ENCODE measurements at places on chromosomes 5 and 9. TPM values are rescaled to one million over a fixed set of nuclear protein-coding genes. Genes with fewer than 3 reads are reported as not detected.

IFNA17 gene
- total RNA-seq, result not detected

NME5 gene
- total RNA-seq, result 1.2 TPM

DNA sequence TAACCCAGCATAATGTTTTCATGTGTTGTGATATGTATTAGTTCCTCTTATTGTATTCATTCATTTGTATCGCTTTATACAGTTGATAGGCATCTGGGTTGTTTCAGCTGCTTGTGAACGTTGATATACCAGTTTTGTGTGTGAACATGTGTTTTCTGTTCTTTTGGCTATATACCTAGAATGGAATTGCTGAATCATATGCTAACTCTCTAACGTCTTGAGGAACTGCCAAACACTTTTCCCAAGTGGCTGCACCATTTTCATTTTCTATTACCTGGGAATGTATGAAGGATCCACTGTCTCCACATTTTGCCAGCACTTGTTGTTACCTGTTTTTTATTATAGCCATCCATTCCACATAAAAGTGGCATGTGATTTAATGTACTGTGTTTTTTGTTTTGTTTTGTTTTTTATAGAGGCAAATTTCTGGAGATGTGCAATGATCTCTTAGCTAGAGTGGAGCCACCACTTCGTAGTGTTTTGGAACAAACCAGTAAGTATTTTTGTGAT, 34.6 kb downstream of the HSPA4 start:
- no peaks in the 10 kb centered on the region for H3K4me1 ChIP-seq
- H3K27me3 ChIP-seq, result no peaks in the 10 kb centered on the region
- no peak overlapping the region for H3K27ac ChIP-seq
- H3K36me3 ChIP-seq, result peaks cover 55% of the 10 kb centered on the region
- H3K4me3 ChIP-seq, result no peak overlapping the region
- no peak for DNase-seq

F2RL2 gene
- total RNA-seq, result 1.1 TPM

WNT8A gene
- 0.05 TPM for total RNA-seq

- no peak for DNase-seq
- no peak overlapping the region for H3K27ac ChIP-seq
- H3K27me3 ChIP-seq, result no peaks in the 10 kb centered on the region
Observed at GRCh38 chr9:130817914-130818313, 17.1 kb upstream of the ABL1 start.

DNA sequence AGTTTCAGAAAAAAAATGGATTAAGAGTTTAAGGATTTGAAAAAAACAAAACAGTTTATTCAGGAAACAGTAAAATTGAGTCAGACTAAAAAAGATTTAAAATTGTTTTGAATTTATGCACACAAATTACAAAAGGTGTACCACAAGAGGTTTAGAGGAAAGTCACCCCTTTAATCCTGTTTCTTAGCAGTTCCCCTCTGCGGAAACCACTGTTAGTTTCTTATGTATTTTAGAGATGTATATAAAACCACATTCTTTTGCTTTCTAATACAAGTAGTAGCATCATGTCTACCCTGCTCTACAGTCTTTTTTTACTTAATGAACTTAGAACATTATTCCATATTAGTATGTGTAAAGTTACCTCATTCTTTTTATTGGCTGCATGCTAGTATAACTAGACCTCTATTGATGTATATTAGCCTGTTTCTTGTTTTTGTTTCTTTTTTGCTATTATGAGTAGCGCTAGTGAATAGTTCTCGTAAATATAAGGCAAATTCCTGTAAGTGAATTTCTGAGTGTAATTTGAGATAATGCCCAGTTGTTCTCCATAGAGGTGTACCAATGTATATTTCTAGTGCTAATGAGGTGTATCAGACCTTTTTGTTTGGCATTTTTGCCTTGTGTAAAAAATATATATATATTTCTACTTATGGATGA, 20.0 kb downstream of the GPBP1 start:
- peaks cover 4% of the 10 kb centered on the region for H3K4me1 ChIP-seq
- H3K36me3 ChIP-seq, result peaks cover 10% of the 10 kb centered on the region
- DNase-seq, result no peak
- H3K27ac ChIP-seq, result no peak overlapping the region
- no peaks in the 10 kb centered on the region for H3K27me3 ChIP-seq

DNA sequence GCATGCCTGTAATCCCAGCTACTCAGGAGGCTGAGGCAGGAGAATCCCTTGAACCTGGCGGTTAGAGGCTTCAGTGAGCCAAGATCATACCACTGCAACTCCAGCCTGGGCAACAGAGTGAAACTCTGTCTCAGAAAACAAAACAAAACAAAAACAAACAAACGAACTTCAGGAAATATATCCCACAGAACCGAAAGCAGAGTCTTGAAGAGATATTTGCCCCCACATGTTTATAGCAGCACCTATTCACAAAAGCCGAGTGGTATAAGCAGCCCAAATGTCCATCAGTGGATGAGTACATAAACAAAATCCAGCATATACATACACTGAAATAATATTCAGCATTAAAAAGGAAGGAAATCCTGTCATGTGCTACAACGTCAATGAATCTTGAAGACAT, 57.6 kb upstream of the GRIN3A start:
- H3K4me3 ChIP-seq, result no peak overlapping the region
- H3K4me1 ChIP-seq, result no peaks in the 10 kb centered on the region
- no peak for DNase-seq
- no peaks in the 10 kb centered on the region for H3K36me3 ChIP-seq

HTR1A gene
- total RNA-seq, result not detected

DNA sequence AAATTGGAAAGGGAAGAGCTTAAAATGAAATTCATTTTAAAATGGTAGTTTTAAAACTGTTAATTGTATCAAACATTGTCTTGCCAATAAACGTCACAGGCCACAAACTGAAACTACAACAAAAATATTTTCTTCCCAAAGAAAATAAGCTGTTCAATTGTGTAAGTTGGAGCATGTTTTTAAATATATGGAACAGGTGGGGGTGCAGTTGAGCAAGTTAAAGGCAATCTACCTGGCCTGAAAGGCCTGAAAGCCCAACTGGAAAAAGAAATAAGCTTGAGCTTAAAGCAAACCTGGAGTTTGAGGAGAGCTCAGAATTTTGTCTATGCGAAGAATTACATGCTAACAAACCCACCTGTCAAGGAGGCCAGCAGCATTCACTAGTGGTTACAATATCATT, 439.5 kb downstream of the ACTL7B start:
- H3K27me3 ChIP-seq, result no peaks in the 10 kb centered on the region
- DNase-seq, result no peak
- no peak overlapping the region for H3K4me3 ChIP-seq

DNA sequence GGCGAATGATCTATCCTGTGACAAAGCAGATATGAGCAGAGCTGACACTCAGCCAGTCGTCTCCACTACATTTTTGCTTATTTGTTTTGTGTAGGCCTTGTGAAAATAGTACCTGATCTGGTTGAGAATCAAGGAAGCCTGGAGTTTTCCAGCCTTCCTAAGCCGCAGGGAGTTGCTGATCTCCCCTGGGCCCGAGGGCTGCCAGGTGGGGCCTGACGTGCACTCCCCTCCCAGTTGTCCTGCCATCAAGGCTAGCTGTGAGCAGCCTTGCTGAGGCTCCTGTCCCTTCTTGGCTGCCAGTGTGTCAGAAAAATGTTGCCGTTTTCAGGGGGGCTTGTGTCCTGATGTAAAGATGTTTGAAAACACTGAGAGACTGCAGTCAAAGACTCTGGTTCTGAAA, 102.4 kb downstream of the SMARCA2 start:
- no peaks in the 10 kb centered on the region for H3K4me1 ChIP-seq
- H3K27ac ChIP-seq, result no peak overlapping the region
- no peak overlapping the region for H3K4me3 ChIP-seq
- peaks cover 20% of the 10 kb centered on the region for H3K36me3 ChIP-seq
- no peak for DNase-seq

DNA sequence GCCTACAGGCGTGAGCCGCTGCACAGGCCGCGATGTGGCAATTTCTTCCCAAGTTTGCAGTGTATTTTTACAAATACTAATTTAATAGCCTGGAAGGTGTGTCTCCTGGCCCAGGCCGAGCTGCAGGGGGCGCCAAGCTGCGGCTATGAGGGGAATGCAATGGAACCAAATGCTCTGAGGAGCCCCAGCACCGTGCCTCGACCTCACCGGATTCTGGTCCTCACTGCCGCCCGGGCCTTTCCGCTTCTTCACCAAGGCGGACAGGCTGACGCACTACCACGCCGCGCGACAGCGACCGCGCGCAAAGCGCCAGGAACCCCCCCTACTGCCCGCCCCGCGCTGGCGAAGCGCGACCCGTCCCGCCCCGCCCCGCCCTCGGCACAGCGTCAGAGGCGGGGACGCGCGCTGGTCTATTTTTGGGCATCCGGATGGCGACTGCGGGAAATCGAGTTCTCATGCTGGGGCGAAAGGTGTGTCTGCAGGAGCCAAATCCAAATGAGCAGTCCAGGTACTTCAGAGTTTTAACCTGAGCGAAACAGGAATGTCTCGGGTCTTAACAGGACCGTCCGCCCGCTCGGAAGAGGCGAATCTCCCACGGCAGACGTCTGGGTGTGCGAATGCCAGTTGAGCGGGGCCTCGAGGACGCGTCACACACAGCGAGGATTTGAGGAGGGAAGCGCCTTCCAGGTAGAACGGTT, 31.7 kb upstream of the PRXL2C start:
- H3K4me3 ChIP-seq, result peak overlapping the region; percentile 27
- no peak overlapping the region for H3K27ac ChIP-seq
- H3K4me1 ChIP-seq, result no peaks in the 10 kb centered on the region

- no peaks in the 10 kb centered on the region for H3K27me3 ChIP-seq
- H3K4me1 ChIP-seq, result no peaks in the 10 kb centered on the region
- DNase-seq, result no peak
- H3K36me3 ChIP-seq, result no peaks in the 10 kb centered on the region
- H3K4me3 ChIP-seq, result no peak overlapping the region
- no peak overlapping the region for H3K27ac ChIP-seq
Observed at GRCh38 chr5:77101298-77101697, 14.2 kb upstream of the ZBED3 start.

GRCh38 chr5:118548761-118549720, 439.3 kb downstream of the DTWD2 start:
- H3K4me1 ChIP-seq, result no peaks in the 10 kb centered on the region
- H3K27ac ChIP-seq, result no peak overlapping the region
- no peak overlapping the region for H3K4me3 ChIP-seq
- no peaks in the 10 kb centered on the region for H3K27me3 ChIP-seq
- DNase-seq, result no peak
- no peaks in the 10 kb centered on the region for H3K36me3 ChIP-seq

DNA sequence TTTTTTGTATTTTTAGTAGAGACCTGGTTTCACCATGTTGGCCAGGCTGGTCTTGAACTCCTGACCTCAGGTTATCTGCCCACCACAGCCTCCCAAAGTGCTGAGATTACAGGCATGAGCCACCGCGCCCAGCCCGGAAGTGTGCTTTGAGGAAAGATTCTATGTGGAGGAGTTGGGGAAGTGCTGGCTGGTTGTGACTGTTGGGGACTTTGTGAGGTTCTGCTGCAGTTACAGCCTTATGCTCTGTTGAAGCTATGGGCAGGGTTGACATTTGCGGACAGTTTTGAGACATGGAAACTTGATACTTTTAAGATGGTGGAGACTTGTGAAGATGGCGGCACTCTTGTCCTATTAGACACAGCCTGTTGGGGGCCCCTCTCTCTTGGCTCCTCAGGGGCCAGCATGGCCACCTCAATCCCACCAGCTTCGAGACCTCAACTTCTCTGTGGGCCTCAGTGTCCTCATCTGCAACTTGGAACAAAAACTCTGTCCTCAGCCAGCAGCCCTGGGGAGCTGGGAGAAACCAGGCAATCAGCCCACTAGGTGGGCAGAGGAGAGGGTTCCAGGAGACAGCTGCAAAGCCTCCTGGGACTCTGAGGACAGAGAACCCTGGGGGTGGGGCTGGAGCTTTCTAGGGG, 24.9 kb downstream of the C9orf50 start:
- H3K27me3 ChIP-seq, result peaks cover 19% of the 10 kb centered on the region
- DNase-seq, result no peak
- no peaks in the 10 kb centered on the region for H3K36me3 ChIP-seq

DNA sequence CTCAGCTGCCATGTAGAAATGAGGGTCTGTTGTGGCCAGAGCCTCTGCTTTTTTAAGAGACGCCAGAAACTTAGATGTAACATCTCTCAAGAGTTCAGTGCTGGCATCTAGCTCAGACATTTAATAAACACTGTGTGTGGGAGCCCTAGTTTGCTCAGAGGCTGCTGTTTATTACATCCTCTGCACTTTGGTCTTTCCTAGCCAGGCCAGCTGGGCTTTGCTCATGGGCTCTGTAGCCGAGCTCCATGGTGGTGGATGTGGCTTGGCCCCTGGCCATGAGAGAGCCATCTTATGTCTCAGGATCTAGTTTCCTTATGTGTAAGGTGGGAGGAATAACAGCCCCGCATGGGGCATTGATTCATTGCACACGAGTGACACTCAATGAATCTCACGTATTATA, 30.0 kb downstream of the ARHGEF37 start:
- H3K27me3 ChIP-seq, result no peaks in the 10 kb centered on the region
- DNase-seq, result no peak
- no peak overlapping the region for H3K27ac ChIP-seq
- no peak overlapping the region for H3K4me3 ChIP-seq
- H3K4me1 ChIP-seq, result no peaks in the 10 kb centered on the region

DNA sequence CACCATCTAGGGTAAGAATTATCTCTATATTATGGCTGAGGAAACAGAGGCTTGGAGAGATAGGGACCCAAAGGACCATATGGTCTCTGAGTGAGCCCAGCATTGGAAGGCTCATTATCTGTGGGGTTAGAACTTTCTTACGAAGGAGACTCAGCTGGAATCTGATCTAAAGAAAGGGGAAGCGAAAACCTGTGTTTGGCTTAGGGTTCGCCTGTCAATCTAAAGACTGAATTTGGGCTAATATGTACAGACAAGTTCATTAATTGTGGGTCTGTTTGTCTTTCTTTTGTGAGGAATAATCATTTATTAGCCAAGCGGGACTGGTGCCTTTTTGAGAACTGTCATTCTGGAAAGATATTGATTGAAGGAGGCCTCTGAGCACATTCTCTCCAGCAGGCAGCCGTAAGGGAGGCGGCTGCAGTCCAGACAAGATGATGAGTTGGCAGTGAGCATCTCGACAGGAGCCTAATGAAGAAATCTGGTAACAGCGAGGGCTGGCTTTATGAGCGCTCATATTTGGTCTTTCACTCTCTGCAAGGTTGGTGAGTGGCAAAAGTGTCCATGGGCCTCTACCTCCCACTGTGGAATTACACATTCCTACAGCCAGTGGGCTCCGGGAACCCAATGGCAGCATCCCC, 104.2 kb upstream of the GPR151 start:
- no peak overlapping the region for H3K27ac ChIP-seq
- no peaks in the 10 kb centered on the region for H3K36me3 ChIP-seq
- no peak overlapping the region for H3K4me3 ChIP-seq
- H3K4me1 ChIP-seq, result no peaks in the 10 kb centered on the region

LECT2 gene
- total RNA-seq, result not detected

PDE6A gene
- under 0.01 TPM for total RNA-seq

C8G gene
- total RNA-seq, result 2.2 TPM

- no peaks in the 10 kb centered on the region for H3K36me3 ChIP-seq
- peaks cover 17% of the 10 kb centered on the region for H3K27me3 ChIP-seq
- H3K27ac ChIP-seq, result no peak overlapping the region
- H3K4me1 ChIP-seq, result no peaks in the 10 kb centered on the region
- no peak for DNase-seq
Observed at GRCh38 chr5:175778951-175779503, 92.4 kb upstream of the CPLX2 start.

GRHPR gene
- total RNA-seq, result 70.1 TPM

GRCh38 chr5:44868541-44868940, 59.8 kb downstream of the MRPS30 start:
- no peaks in the 10 kb centered on the region for H3K36me3 ChIP-seq
- DNase-seq, result no peak
- no peaks in the 10 kb centered on the region for H3K27me3 ChIP-seq

PTAR1 gene
- 60.9 TPM for total RNA-seq
